Activated CD8-positive, alpha-beta memory T cell treated with anti-CD3 and anti-CD28 coated beads for 4 hours (primary cell): ENCODE measurements at places on chromosomes 12 and 14.

DNA sequence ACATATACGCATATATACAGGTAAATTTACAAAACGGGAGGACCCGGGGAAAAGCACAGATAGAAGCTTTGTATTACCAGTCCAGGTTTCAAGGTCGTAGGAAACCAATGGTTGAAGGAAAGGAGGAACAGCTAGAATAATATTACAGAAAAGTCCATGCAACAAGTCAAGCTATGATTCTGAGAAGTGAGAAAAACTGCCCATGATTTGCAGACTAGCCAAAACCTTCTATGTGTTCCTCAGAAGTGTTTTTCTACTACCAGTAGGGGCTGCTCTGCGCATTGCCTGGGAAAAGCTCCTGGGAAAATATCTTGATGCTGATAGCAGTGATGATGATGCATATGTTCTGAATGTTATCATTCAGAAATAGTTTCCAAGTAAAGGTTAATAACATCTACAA, 2.2 kb downstream of the PDZRN4 start:
- no peak for DNase-seq

DNA sequence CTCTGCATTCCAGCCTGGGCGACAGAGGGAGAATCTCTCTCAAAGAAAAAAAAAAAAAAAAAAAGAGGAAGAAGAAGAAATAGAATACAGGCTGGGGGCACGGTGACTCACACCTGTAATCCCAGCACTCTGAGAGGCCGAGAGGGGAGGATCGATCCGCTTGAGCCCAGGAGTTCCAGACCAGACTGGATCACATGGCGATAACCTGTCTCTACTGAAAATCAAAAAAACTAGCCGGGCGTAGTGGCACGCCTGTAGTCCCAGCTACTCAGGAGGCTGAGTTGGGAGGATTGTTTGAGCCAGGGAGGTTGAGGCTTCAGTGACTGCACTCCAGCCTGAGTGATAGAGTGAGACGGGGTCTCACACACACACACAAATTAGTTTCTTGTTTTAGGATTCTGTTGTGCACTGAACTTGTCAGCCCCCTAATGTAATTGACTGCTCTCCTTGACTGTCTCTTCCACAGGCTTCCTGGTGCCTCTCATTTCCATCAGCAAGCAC, 963 bp upstream of the TINF2 start:
- DNase-seq, result no peak

DNA sequence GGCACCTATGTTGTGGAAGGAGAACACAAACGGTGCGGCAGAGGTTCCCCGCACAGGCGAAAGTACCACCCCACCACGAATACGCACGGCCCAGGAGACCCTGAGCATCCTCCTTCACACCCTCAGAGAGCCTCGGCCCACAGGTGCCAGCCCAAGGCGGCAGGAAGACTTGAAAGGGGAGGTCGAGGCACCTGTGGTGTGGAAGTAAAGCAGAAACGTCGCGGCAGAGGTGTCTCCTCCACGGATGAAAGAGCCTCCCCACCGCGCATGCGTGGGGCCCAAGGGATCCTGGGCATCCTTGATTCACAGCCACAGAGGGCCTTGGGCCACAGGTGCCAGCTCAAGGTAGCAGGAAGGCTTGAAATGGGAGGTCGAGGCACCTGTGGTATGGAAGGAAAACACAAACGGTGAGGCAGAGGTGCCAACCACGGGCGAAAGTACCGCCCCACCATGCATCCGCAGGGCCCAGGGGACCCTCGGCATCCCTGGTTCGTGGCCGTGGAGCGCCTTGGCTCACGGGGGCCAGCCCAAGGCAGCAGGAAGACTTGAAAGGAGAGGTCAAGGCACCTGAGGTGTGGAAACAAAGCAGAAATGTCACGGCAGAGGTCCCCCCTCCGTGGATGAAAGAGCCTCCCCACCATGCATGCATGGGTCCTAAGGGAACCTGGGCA, 380.1 kb downstream of the ALG10 start:
- DNase-seq, result no peak

DNA sequence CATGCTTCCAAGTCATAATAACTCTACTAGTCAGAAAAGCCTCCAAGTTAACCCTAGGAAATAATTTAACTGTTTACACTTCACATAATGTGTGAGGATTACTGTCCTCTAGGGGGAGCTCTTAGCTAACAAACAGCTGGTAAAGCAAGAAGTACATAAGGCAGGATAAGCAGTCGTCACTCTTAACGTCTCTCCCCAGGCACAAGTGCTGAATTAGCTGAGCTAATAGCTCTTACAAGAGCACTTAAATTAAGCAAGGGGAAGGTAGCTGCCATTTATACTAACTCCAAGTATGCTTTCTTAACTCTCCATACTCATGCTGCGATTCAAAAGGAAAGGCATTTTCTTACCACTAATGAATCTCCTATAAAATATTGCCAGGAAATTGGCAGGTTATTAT, 79.3 kb upstream of the TSPAN11 start:
- no peak for DNase-seq

DNA sequence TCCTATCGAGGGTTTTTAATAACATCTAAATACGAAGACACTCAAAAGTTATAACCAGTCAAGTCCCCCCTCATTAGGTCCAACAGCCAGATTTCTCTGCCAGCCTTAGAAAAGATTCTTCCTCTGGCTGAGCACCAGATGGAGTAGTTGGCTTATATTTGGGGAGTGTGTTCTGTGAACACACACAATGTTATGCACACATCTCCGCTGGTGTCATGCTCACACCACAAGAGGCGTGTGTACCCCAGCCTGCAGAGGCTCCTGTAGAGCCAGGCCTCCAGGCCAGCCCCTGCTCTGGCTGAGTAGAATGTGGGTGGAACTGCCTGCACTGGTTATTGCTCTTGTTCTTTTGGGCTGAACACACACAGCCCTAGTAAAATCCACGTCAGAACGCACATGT, 64.0 kb downstream of the PIWIL1 start:
- DNase-seq, result no peak
